Spinal cord (tissue), 10 donors: ENCODE measurements at places on chromosomes 1 and 21. TPM values are rescaled to one million over a fixed set of nuclear protein-coding genes. Genes with fewer than 3 reads are reported as not detected.

GRCh38 chr1:53658489-53659230 lies 80.3 kb downstream of the GLIS1 start:
- H3K27me3 ChIP-seq: no peaks in the 10 kb centered on the region
- H3K4me3 ChIP-seq: no peak overlapping the region
- H3K27ac ChIP-seq: no peak overlapping the region
- H3K4me1 ChIP-seq: peaks cover 15% of the 10 kb centered on the region

GRCh38 chr1:236024641-236025040 lies 40.2 kb downstream of the NID1 start:
- H3K27me3 ChIP-seq: no peaks in the 10 kb centered on the region
- H3K36me3 ChIP-seq: peaks cover 32% of the 10 kb centered on the region
- DNase-seq: no peak

DNA sequence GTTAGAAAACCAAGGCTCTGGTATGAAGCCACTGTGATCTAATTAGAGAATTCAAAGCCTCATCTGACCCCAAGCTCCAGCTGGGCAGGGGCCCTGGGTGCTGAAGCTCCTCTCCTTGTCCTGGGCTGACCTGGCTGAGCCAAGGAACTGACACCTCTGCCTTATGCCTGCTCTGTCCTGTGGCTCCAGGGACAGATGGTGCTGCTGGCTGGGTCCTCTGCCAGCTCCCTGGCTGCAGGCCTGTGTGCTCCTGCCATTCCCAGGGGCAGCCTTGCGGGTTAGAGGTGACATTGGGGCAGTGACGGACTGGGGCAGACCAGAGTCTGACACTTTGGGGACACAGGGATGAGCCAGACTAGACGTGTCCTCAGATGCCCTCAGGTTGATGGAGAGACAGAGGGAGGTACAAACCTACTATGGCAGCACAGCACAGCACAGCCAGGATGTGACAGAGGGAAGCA lies 11.8 kb downstream of the ACOT11 start:
- DNase-seq: no peak
- no peak overlapping the region for H3K27ac ChIP-seq
- no peak overlapping the region for H3K4me3 ChIP-seq
- H3K36me3 ChIP-seq: no peaks in the 10 kb centered on the region
- peaks cover 14% of the 10 kb centered on the region for H3K4me1 ChIP-seq

GRCh38 chr1:3746830-3747521 lies 5.3 kb upstream of the CCDC27 start:
- H3K27ac ChIP-seq: no peak overlapping the region
- peak; percentile 60 for DNase-seq
- no peaks in the 10 kb centered on the region for H3K27me3 ChIP-seq
- H3K36me3 ChIP-seq: peaks cover 38% of the 10 kb centered on the region

DNA sequence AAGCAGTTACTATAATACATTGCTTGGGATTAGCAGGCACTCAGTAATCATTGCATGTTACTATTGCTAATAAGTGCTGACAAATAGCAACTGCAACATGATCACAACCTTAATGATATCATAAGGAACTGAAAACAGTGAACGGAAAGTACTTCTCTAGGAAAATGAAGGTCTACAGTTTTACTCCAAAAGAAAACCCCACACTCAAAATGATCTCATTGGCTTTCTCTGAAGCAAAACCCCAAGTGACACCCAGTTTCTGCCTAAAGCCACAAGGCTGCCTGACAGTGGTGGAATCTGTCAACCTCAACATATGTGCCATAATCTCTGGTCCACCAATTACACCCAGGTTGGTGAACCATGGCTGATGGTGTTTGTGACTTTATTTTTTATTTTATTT lies 137.6 kb downstream of the PTGER3 start:
- no peak overlapping the region for H3K27ac ChIP-seq
- H3K36me3 ChIP-seq: no peaks in the 10 kb centered on the region
- H3K4me1 ChIP-seq: no peaks in the 10 kb centered on the region
- H3K4me3 ChIP-seq: no peak overlapping the region
- no peak for DNase-seq

GRCh38 chr21:15437883-15438282 lies 291.9 kb upstream of the USP25 start:
- H3K36me3 ChIP-seq: no peaks in the 10 kb centered on the region
- DNase-seq: no peak
- H3K4me1 ChIP-seq: no peaks in the 10 kb centered on the region
- H3K27ac ChIP-seq: no peak overlapping the region
- H3K4me3 ChIP-seq: no peak overlapping the region

- H3K4me1 ChIP-seq: no peaks in the 10 kb centered on the region
- no peaks in the 10 kb centered on the region for H3K27me3 ChIP-seq
- no peak overlapping the region for H3K27ac ChIP-seq
- peak; percentile 83 for DNase-seq
- no peaks in the 10 kb centered on the region for H3K36me3 ChIP-seq
Measured at GRCh38 chr1:98749152-98749756, 87.7 kb downstream of the SNX7 start.

DNA sequence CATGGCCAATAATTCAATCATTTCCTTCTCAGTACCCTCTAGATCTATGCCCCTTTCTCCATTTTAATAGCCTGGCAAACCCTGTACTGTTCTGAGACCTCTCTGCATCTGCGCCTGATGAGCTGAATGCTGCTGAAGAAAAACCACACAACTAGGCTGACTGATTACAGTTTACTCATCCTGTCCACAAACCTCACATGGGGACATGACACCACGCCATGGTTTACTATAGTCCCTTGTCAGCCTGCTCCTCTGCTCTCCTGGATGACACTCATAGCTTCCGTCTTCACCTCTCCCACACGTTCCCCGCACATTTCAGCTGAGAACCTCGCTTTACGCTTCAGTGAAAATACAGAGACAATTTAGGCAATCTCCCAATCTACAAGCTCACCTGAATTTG lies 59.7 kb downstream of the DESI2 start:
- no peaks in the 10 kb centered on the region for H3K36me3 ChIP-seq
- no peak overlapping the region for H3K4me3 ChIP-seq
- no peak overlapping the region for H3K27ac ChIP-seq

GRCh38 chr1:35717911-35718476 lies 690 bp downstream of the C1orf216 start:
- peak overlapping the region; percentile 69 for H3K27ac ChIP-seq
- peak overlapping the region; percentile 68 for H3K4me3 ChIP-seq
- DNase-seq: peak; percentile 77
- peaks cover 18% of the 10 kb centered on the region for H3K36me3 ChIP-seq
- peaks cover 30% of the 10 kb centered on the region for H3K4me1 ChIP-seq
- no peaks in the 10 kb centered on the region for H3K27me3 ChIP-seq

DNA sequence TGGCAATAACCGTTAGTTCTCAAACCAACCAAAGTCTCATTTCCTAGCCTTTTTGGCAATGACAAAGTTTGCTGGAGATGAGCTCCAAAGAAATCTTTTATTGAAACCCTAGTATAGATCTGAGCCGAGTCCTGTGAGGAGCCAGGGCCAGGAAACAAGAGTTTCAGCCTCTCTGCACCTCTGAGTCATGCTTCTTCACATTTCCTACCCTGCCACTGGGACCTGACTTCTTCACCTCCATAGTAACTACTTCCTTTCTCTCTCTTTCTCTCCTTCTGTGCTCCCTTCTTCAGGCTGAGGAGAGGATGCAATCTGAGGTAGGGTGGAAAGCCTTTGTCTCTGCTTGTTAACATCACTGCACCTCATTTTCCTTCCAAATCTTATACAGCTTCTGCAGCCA lies 38.7 kb upstream of the IPO9 start:
- no peak overlapping the region for H3K4me3 ChIP-seq
- H3K27me3 ChIP-seq: no peaks in the 10 kb centered on the region

- H3K4me3 ChIP-seq: peak overlapping the region; percentile 6
- no peaks in the 10 kb centered on the region for H3K4me1 ChIP-seq
- H3K27ac ChIP-seq: peak overlapping the region; percentile 36
- no peaks in the 10 kb centered on the region for H3K36me3 ChIP-seq
- H3K27me3 ChIP-seq: no peaks in the 10 kb centered on the region
Measured at GRCh38 chr21:16841975-16842695, 670.7 kb upstream of the CXADR start.

GRCh38 chr1:161763522-161764098 lies 2.5 kb upstream of the ATF6 start:
- no peak overlapping the region for H3K4me3 ChIP-seq
- H3K4me1 ChIP-seq: peaks cover 7% of the 10 kb centered on the region
- no peak for DNase-seq
- H3K27ac ChIP-seq: no peak overlapping the region

DNA sequence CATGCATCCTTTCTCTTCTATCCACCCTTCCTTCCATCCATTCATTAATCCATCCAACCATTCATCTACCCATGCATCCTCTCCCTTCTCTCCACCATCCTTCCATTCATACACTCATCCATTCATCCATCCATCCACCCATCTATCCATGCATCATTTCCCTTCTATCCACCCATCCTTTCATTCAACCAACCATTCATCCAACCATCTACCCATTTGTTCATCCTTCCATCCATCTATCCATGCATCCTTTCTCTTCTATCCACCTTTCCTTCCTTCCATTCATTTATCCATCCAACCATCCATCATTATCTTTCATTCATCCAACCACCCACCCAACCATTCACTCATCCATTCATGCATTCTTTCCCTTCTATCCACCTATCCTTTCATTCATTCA lies 188.4 kb downstream of the NPHP4 start:
- H3K36me3 ChIP-seq: no peaks in the 10 kb centered on the region
- no peaks in the 10 kb centered on the region for H3K27me3 ChIP-seq
- DNase-seq: no peak
- H3K27ac ChIP-seq: no peak overlapping the region
- no peak overlapping the region for H3K4me3 ChIP-seq

- no peaks in the 10 kb centered on the region for H3K27me3 ChIP-seq
- no peaks in the 10 kb centered on the region for H3K4me1 ChIP-seq
- no peaks in the 10 kb centered on the region for H3K36me3 ChIP-seq
- no peak overlapping the region for H3K4me3 ChIP-seq
Measured at GRCh38 chr1:192066202-192066601, 92.1 kb upstream of the RGS18 start.

- H3K4me1 ChIP-seq: no peaks in the 10 kb centered on the region
- DNase-seq: no peak
- H3K27me3 ChIP-seq: no peaks in the 10 kb centered on the region
Measured at GRCh38 chr1:118210051-118210722, 25.2 kb upstream of the SPAG17 start.

DNA sequence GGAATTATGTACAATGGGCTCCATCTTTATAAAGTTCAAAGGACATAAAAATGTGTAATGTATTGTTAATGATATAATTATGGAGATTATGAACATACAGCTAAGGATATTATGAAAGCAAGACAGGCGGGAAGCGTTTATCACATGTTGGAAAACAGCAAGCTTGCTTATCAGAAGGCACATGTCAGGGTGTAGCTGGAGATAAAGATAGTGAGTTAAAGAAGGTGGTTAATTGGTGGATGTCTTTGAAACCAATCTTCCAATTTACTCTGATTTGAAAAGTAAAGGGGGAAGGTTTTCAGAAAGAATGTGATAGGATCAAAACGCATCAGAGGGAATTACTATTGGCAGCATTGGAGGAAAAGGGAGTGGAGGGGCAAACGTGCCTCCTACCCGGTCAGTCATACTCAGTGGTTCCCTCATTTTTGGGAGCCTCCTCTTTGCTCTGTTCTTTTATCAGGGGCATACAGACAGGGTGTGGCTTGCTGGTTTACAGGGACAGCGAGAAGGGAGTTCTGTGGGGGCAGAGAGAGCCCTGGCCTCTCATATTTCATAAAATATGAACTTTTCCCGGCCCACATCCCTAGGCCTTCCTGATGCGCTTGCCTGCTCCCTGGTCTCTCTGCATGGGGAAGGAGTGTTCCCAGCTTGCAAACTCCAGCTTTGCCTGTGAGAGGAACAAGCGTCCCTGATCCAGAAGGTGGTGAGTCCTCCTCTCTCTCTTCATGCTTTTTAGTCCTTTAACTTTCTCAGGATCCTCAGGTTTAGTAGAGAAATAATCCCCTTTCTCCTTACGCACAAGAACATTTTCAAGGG lies 8.0 kb upstream of the SVBP start:
- H3K27ac ChIP-seq: no peak overlapping the region
- H3K4me3 ChIP-seq: no peak overlapping the region
- DNase-seq: no peak
- no peaks in the 10 kb centered on the region for H3K4me1 ChIP-seq
- peaks cover 4% of the 10 kb centered on the region for H3K36me3 ChIP-seq

GRCh38 chr21:16085421-16085820 lies 355.6 kb downstream of the USP25 start:
- no peaks in the 10 kb centered on the region for H3K4me1 ChIP-seq
- H3K36me3 ChIP-seq: no peaks in the 10 kb centered on the region
- H3K4me3 ChIP-seq: no peak overlapping the region
- no peaks in the 10 kb centered on the region for H3K27me3 ChIP-seq
- no peak for DNase-seq

DNA sequence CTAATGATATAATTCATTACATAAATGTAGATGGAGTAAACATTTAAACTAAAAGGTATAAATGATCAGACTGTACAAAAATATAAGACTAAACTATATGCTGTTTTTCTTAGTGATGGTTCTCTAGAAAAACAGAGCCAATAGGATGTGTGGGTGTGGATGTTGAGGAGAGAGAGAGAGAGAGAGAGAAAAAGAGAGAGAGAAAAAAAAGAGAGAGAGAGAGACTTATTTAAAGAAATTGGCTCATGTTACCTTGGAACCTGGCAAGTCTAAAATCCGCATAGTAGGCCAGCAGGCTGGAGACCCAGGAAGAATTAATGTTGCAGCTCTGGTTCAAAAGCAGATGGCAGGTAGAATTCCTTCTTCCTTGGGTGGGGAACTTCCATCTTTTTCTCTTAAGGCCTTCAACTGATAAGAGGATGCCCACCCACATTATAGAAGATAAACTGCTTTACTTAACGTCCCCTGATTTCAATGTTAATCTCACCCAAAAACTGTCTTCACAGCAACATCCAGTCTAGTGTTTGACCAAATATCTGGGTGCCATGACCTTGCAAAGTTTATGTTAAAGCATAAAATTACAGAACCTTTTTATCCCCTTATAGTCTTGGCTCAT lies 74.3 kb upstream of the KCNJ15 start:
- no peak overlapping the region for H3K27ac ChIP-seq
- no peaks in the 10 kb centered on the region for H3K4me1 ChIP-seq
- no peaks in the 10 kb centered on the region for H3K36me3 ChIP-seq
- H3K27me3 ChIP-seq: no peaks in the 10 kb centered on the region
- DNase-seq: no peak

GRCh38 chr1:205813755-205814058 lies 709 bp upstream of the SLC41A1 start:
- H3K4me3 ChIP-seq: peak overlapping the region; percentile 86
- H3K27ac ChIP-seq: peak overlapping the region; percentile 83
- peaks cover 44% of the 10 kb centered on the region for H3K4me1 ChIP-seq
- H3K36me3 ChIP-seq: peaks cover 15% of the 10 kb centered on the region
- no peaks in the 10 kb centered on the region for H3K27me3 ChIP-seq

OLIG2 gene
- 44.0 TPM for total RNA-seq

TRAF3IP3 gene
- 1.1 TPM for total RNA-seq

CYP4A22 gene
- 0.22 TPM for total RNA-seq

ERICH3 gene
- total RNA-seq: 5.7 TPM

PDE4B gene
- total RNA-seq: 57.7 TPM

SZT2 gene
- 28.6 TPM for total RNA-seq

GJA8 gene
- not detected for total RNA-seq

HCN3 gene
- total RNA-seq: 6.1 TPM

DMRTA2 gene
- total RNA-seq: not detected

HAPLN2 gene
- total RNA-seq: 7.3 TPM
